HCT116 (cell line): ENCODE measurements at places on chromosomes 1 and 21. TPM values are rescaled to one million over a fixed set of nuclear protein-coding genes. Genes with fewer than 3 reads are reported as not detected.

The ATP8B2 gene
- total RNA-seq: 22.1 TPM

The CELF3 gene
- total RNA-seq: not detected

The FAM72D gene
- total RNA-seq: 16.3 TPM

The DDAH1 gene
- total RNA-seq: 16.6 TPM

The VCAM1 gene
- 0.17 TPM for total RNA-seq

The PAPPA2 gene
- not detected for total RNA-seq
